Articular chondrocyte of knee joint (primary cell): ENCODE measurements at places on chromosomes 7 and 10. TPM values are rescaled to one million over a fixed set of nuclear protein-coding genes. Genes with fewer than 3 reads are reported as not detected.

The NME8 gene
- not detected in 2 replicates for total RNA-seq

The PAPSS2 gene
- 91.2 and 106 TPM in 2 replicates for total RNA-seq

The CDC14C gene
- 0.22 TPM in 1 of 2 replicates, not detected in the other for total RNA-seq

The SLC35G1 gene
- 12.5 and 13.3 TPM in 2 replicates for total RNA-seq

The PON2 gene
- 101 and 106 TPM in 2 replicates for total RNA-seq

The SFRP5 gene
- total RNA-seq = not detected in 2 replicates

The RNF32 gene
- 2.0 and 2.6 TPM in 2 replicates for total RNA-seq

The GDF10 gene
- total RNA-seq = 0.39 and 0.76 TPM in 2 replicates

The CRYGN gene
- 0.76 and 0.78 TPM in 2 replicates for total RNA-seq

The FAM20C gene
- total RNA-seq = 37.8 and 42.3 TPM in 2 replicates
